Chondrocyte (in vitro differentiated cells): ENCODE measurements at places on chromosomes 4 and X. TPM values are rescaled to one million over a fixed set of nuclear protein-coding genes. Genes with fewer than 3 reads are reported as not detected.

DNA sequence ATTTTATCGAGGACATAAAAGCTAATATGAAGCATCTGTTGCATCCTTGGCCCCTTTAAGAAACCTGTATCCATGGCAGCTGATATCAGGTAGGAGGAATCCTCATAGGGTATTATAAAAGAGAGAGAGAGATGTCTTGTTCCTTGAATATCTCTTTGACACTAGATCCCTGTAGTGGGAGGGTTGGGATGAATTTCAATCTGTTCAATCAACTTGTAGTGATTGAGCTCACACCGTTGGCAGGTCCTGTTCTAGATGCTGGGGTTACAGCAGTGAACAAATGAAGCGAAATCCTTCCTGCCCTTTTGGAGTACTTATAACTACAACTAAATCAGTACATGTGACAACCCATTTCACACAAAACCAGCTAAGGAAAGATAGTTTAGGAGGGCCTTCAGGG lies 35.3 kb upstream of the GATB start:
- peaks cover 8% of the 10 kb centered on the region for H3K4me1 ChIP-seq
- no peak overlapping the region for H3K27ac ChIP-seq
- no peaks in the 10 kb centered on the region for H3K36me3 ChIP-seq
- H3K27me3 ChIP-seq: peaks cover 3% of the 10 kb centered on the region
- DNase-seq: no peak

DNA sequence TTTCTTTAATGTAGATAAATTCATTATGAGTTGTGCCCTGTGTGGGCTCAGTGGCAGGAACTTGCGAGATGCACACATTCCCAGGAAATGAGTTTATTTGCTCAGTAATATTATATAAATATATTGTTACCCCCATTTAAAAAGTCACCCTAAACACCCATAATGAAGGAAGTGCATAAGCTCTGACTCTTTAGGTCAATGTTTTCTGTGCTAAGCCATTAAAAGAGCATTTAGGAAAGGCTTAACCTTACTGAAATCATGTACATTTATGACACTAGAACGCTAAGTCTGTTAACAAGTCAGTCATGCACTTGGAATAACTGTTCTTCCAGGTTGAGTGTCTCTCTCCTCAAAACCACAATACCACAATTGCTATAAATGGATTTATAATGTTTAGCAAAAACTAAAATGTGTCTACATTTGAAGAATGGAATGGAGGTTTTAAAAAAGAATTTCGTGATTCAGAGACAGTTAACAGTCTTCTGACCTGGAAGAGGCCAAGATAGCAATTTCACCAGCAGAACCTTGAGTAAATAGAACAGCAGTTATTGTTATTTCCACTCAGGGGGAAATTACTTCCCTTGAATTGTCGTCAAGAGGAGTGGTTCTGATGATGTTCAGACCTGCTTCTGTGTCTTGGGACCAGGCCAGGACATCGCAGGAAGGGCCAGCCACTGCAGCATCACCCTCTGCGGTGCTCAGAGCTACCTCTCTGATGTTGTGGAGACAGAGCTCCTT lies 91.1 kb upstream of the VEGFC start:
- H3K4me1 ChIP-seq: peaks cover 24% of the 10 kb centered on the region
- H3K4me3 ChIP-seq: peak overlapping the region; percentile 14
- H3K27ac ChIP-seq: peak overlapping the region; percentile 75
- H3K36me3 ChIP-seq: no peaks in the 10 kb centered on the region
- no peaks in the 10 kb centered on the region for H3K27me3 ChIP-seq
- no peak for DNase-seq

Gene GLRB
- total RNA-seq: 11.4 to 22.6 TPM (median 12.6 TPM) in 3 replicates

- no peaks in the 10 kb centered on the region for H3K36me3 ChIP-seq
- no peaks in the 10 kb centered on the region for H3K27me3 ChIP-seq
- DNase-seq: peak; percentile 83
- H3K27ac ChIP-seq: no peak overlapping the region
- H3K4me1 ChIP-seq: no peaks in the 10 kb centered on the region
Measured at GRCh38 chrX:73448379-73448778, 1.5 kb downstream of the CDX4 start.

- H3K4me3 ChIP-seq: no peak overlapping the region
- H3K36me3 ChIP-seq: peaks cover 2% of the 10 kb centered on the region
- no peak for DNase-seq
- no peak overlapping the region for H3K27ac ChIP-seq
Measured at GRCh38 chrX:19245711-19246269, 97.9 kb upstream of the PDHA1 start.

Gene BEX3
- 139 to 196 TPM (median 148 TPM) in 3 replicates for total RNA-seq

- H3K27ac ChIP-seq: no peak overlapping the region
- H3K27me3 ChIP-seq: no peaks in the 10 kb centered on the region
- no peaks in the 10 kb centered on the region for H3K4me1 ChIP-seq
- no peak overlapping the region for H3K4me3 ChIP-seq
- no peak for DNase-seq
Measured at GRCh38 chr4:61831987-61832386, 631.9 kb downstream of the ADGRL3 start.

DNA sequence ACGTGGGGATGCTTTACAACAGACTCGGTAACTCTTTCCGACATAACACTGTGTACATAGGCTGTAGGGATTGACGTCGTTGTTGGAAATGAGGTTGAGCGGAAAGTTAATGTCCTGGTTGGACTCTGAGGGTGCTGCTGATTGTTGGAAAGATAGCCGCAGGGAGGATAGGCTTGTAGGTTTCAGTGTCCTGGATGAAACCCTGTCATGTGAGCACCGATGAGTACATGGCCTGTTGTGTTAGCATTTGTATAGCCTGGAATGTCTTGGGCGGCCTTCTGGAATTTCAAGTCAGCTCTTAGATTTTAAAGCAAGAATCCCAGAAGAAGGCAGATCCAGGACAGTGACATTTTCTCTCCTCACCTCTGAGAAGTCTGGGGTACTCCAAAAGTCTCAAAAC lies 63.3 kb downstream of the TBC1D14 start:
- H3K4me3 ChIP-seq: no peak overlapping the region
- peaks cover 2% of the 10 kb centered on the region for H3K36me3 ChIP-seq
- no peaks in the 10 kb centered on the region for H3K27me3 ChIP-seq
- peak overlapping the region; percentile 28 for H3K27ac ChIP-seq
- peaks cover 13% of the 10 kb centered on the region for H3K4me1 ChIP-seq

DNA sequence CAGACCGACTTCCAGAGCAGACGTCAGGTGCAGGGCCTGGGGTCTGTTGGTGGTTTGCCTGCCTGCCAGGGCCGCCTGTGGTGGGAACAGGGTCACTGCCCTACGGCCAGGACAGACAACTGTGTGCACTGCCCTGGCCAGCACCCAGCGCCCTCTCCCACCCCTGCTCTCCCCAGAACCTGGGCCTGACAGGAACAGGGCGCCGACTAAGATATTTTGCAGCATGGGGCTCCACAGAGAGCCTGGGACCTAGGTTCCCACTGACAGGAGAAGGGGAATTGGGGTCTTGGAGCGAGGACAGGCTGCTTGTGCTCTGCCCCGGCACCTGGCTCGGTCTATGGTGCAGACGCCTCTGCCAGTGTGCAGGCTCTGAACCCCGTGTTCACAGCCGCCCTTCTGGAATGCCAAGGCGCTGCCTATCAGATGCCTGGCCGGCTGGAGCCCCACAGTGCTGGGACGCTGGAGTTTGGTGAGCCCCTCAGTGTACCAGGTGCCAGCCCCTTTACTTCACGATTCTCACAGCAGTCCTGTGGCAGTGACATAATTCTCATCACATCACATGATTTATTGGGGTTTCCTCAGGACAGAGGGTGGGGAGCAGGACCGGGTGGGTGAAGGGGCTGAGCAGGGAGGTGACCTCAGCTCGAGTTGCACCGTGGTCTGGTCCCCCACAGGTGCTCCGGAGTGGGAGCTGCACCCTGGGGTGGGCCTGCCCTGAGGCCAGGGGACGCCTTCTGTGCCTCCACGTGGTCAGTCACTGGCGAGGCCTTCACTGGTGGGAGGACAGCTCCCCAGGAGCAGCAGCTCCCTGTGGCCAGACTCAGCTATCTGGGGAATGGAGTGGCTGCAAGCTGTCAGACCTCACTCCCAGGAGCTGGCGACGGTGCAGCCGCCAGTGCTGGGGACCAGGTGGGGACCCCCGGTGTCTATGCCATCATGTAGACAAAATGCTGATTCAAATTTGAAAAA lies 113.8 kb upstream of the LRPAP1 start:
- DNase-seq: no peak
- H3K4me1 ChIP-seq: peaks cover 12% of the 10 kb centered on the region

Gene GAGE12F
- total RNA-seq: not detected in 3 replicates

Gene SCML1
- total RNA-seq: 8.4 to 9.4 TPM (median 8.7 TPM) in 3 replicates

DNA sequence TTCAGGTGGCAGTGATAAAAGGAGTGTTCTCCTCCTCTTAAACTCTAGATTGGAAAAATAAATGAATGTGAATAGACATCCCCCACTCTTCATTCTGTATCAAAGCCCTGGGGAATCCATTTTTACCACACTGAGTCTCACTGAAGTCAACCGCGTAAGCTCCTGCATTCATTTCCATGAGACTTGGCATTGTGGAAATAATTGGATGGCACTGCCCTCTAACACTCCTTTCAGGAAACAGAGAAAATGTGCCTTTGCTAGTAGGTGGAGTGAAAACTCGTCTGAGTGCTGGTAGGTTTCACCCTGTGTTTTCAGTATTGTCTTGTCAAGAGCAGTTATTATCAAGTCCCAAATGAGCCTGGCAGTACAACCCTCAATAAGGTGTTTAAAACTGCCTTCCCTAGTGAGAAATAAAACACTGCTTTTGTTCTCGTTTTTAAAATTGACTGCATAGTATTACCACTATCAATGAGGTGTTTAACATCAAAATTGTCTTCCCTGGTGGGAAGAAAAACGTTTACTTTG lies 9.7 kb upstream of the CDKN2AIP start:
- no peak overlapping the region for H3K27ac ChIP-seq
- peaks cover 16% of the 10 kb centered on the region for H3K4me1 ChIP-seq
- H3K36me3 ChIP-seq: no peaks in the 10 kb centered on the region
- H3K4me3 ChIP-seq: no peak overlapping the region

DNA sequence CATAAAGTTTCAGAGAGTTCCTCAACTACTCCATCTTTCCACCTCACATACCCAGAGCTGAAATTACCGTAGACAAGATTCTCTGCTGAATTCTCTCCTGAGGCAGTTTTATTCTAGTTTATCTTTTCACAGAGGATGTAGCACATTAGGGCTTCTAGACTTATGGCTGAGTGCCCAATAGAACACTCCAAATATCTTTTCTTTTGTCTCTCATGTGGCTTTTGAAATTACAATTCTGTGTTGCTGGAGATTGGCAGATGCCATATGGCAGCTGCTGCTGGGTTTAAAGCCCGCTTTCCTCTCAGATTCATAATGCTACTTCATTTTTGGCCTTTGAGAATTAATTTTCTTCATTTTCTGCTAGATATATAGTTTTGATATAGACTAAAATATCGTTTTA lies 107.6 kb upstream of the BANK1 start:
- no peaks in the 10 kb centered on the region for H3K4me1 ChIP-seq
- H3K27ac ChIP-seq: no peak overlapping the region
- H3K36me3 ChIP-seq: no peaks in the 10 kb centered on the region
- DNase-seq: no peak

Gene PAGE2B
- not detected in 3 replicates for total RNA-seq

Gene RTL9
- 0.20 to 0.33 TPM in 2 of 3 replicates, not detected in the other for total RNA-seq

Gene DCAF8L2
- not detected in 3 replicates for total RNA-seq

DNA sequence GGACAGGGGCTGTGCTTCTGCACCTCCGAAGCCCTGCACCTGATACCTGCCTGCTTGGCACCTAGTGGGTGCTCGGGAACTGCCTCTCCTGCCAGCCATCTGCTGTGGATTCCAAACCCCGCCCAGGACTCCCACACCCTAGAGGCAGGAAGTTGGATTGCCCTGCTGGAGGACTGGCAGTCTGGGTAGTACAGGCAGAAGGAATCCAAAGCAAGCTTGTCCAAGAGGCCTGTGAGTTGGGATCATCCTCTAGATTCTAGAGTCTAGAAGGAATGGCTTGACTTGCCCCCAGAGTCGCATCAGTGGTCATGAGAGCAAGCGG lies 64.6 kb upstream of the MTM1 start:
- H3K36me3 ChIP-seq: no peaks in the 10 kb centered on the region
- no peak overlapping the region for H3K4me3 ChIP-seq
- H3K4me1 ChIP-seq: peaks cover 13% of the 10 kb centered on the region
- H3K27ac ChIP-seq: no peak overlapping the region

DNA sequence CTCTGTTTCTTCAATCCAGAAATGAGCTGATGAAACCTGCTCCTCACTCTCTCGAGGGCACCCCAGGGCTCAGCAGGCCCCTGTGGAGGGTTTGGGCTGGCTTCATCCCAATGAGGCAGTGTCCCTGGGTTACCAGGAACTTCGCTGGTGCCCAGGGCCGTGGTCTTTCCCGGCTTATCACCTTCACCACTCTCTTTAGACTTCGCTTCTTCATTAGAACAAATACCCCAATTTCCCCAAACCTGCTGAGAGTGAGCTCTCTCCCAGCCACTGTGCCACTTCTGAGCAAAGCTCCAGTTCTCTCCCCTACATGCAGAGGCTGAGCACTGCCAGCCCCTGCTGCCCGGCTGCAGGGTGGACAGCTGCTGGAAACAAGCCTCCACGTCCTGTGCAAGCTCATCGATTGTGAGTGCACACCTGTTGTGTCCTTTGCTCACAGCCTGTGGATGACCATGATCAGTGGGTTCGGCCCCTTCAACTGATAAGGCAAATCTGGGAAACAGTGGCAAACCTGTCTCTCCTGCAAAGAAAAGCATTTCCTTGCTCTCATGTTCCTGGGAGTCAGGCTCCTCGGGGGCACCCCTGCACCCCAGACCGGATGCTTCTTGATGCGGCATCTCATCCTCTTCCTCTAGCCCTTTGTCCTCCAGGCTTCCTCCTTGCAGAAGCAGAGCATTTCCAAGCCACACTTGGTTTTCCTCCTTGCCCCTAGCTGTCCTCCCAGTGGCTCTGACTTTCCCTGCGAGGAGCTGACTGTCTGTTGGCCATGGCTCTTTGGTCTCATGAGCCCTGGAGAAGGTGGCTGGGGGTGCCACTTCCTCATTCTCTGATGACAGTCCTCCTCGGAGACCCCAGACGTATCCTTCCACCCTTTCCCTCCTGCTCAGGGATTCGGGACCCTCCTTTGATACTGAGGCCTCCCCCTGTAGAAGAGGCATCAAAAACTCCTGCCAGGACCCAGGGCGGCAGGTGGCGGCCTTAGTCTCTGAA lies 28.7 kb downstream of the C4orf50 start:
- DNase-seq: no peak
- peaks cover 43% of the 10 kb centered on the region for H3K27me3 ChIP-seq
- H3K27ac ChIP-seq: no peak overlapping the region
- peaks cover 3% of the 10 kb centered on the region for H3K36me3 ChIP-seq

DNA sequence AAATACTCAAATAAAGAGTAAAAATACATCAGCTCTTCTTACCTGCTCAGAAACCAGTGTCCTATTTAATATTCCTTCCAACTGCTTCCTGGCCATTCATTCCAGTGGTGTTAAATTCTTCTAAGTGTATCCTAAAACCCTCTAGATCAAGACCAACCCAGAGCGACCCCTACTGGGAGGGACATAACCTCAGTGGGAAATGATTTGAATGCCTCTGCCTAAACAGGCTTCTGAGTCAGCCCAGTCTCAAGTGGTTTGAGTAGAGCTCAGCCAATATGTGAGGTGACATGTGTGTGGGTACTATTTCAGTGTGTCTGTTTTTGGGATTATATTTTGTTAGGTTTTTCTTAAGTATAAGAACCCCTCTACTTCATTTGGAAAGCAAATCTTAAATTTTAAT lies 133.6 kb upstream of the ARHGEF9 start:
- peaks cover 30% of the 10 kb centered on the region for H3K4me1 ChIP-seq
- H3K36me3 ChIP-seq: peaks cover 1% of the 10 kb centered on the region
- H3K27me3 ChIP-seq: no peaks in the 10 kb centered on the region
- no peak for DNase-seq

GRCh38 chrX:7435822-7436221 lies 287.9 kb upstream of the PUDP start:
- peak overlapping the region; percentile 8 for H3K27ac ChIP-seq
- peaks cover 2% of the 10 kb centered on the region for H3K27me3 ChIP-seq
- no peak for DNase-seq
- H3K4me1 ChIP-seq: peaks cover 19% of the 10 kb centered on the region
- no peaks in the 10 kb centered on the region for H3K36me3 ChIP-seq

Gene TRPC5OS
- total RNA-seq: not detected in 3 replicates

Gene GPR119
- not detected in 3 replicates for total RNA-seq
